ENCODE measurements at places on chromosomes 1 and 21. TPM values are rescaled to one million over a fixed set of nuclear protein-coding genes. Genes with fewer than 3 reads are reported as not detected.

GRCh38 chr21:34687065-34687464 lies 18.3 kb downstream of the CLIC6 start:
- no peak overlapping the region for H3K27ac ChIP-seq
- no peak overlapping the region for H3K4me3 ChIP-seq

GRCh38 chr1:221013691-221014660 lies 134.7 kb downstream of the HLX start:
- H3K27ac ChIP-seq, result no peak overlapping the region
- H3K36me3 ChIP-seq, result no peaks in the 10 kb centered on the region
- H3K4me3 ChIP-seq, result no peak overlapping the region
- H3K4me1 ChIP-seq, result no peaks in the 10 kb centered on the region
- no peaks in the 10 kb centered on the region for H3K27me3 ChIP-seq
- DNase-seq, result no peak

GRCh38 chr1:2088458-2088857 lies 38.2 kb downstream of the PRKCZ start:
- H3K27me3 ChIP-seq, result no peaks in the 10 kb centered on the region
- no peak for DNase-seq
- H3K4me3 ChIP-seq, result no peak overlapping the region

DNA sequence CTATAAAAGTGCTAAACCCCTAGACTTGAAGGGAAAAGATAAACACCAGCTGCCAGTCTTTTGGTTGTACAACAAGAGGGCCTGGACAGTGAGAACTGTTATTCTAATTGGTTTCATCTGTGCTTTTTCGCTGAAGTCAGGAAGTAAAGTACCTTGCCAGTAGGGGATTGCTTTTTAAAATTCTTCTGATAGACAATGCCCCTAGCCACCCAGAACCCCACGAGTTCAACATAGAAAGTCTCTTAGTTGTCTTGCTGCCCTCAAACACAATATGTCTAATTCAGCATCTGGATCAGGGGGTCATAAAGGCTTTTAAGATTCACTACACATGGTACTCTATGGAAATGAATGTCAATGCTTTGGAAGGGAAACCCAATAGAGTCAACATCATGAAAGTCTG lies 289.2 kb downstream of the TBX15 start:
- no peaks in the 10 kb centered on the region for H3K4me1 ChIP-seq
- H3K4me3 ChIP-seq, result no peak overlapping the region
- no peak overlapping the region for H3K27ac ChIP-seq

The TMEM125 gene
- total RNA-seq, result not detected
